ENCODE measurements at places on chromosomes 16 and 17. TPM values are rescaled to one million over a fixed set of nuclear protein-coding genes. Genes with fewer than 3 reads are reported as not detected.

Gene AMDHD2
- total RNA-seq = 59.7 TPM

Gene P2RX5
- 173 TPM for total RNA-seq

Gene SALL1
- total RNA-seq = not detected

Gene CEP295NL
- total RNA-seq = not detected

Gene TEKT1
- not detected for total RNA-seq

Gene ABCC3
- not detected for total RNA-seq

Gene NOTUM
- 0.88 TPM for total RNA-seq

Gene VTN
- 0.40 TPM for total RNA-seq

Gene PYY
- not detected for total RNA-seq

Gene KREMEN2
- total RNA-seq = not detected

Gene CACNG5
- not detected for total RNA-seq

Gene STH
- total RNA-seq = not detected

Gene DHRS7C
- total RNA-seq = not detected

Gene ITPRIPL2
- not detected for total RNA-seq

Gene OVCA2
- total RNA-seq = 21.9 TPM
